ENCODE measurements at places on chromosomes 3 and 15. TPM values are rescaled to one million over a fixed set of nuclear protein-coding genes. Genes with fewer than 3 reads are reported as not detected.

DNA sequence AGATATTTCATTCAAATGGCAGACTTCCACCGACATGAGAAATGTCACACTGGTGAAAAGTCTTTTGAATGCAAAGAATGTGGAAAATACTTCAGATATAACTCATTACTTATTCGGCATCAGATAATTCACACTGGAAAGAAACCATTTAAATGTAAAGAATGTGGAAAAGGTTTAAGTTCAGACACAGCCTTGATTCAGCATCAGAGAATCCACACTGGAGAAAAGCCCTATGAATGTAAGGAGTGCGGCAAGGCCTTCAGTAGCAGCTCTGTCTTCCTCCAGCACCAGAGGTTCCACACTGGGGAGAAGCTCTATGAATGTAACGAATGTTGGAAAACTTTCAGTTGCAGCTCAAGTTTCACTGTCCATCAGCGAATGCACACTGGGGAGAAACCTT is 8.6 kb upstream of the ZNF621 start:
- no peak for DNase-seq

GRCh38 chr15:69107025-69107620 is 53.3 kb upstream of the GLCE start:
- DNase-seq = no peak

CRYBG3 gene
- total RNA-seq = 0.28 TPM

DNA sequence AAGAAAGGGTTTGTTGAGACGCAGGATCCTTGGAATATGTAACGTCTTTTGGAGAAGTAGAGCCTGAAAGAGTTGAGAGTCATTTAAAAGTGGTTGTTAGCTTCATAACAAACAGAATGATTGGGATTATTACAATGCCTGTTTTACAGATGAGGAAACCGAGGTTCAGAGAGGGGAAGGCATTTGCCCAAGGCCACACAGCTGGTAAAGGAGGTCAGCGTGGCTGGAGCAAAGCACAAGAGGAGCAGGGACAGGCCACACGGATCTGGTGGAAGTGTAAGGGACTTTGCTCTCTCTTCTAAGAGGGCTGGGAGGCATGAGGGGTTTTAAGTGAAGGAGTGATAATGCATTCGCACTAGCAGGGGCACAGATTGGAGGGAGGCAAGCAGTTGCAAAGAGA is 6.2 kb upstream of the OXTR start:
- no peak for DNase-seq

DNA sequence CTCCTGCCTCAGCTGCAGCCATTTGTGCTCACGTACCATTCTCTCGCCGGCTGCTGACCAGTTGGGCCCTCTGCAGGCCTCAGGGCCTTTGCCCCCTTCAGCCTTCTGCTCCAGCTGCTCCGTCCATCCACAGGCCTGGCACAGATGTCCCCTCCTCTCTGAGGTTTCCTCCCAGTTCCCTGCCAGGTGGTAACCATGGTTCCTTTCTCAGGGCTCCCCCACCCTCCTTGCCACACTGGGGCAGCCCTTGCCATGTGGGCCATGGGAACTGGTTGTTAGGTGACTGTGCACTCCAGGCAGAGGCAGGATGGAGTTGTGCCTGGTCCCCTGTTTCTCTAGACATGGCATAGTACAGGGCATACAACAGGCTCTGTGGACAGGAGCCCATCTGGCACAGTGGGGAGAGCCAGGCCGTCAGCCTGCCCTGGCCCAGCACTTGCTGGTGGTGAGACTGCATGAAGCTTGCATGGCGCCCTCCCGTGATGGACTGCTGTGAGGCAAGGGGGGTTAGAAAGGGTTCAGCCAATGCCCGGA is 148.9 kb downstream of the DNAJB8 start:
- DNase-seq = no peak

- DNase-seq = no peak
Measured at GRCh38 chr15:69673291-69673881, 220.8 kb downstream of the RPLP1 start.

DNA sequence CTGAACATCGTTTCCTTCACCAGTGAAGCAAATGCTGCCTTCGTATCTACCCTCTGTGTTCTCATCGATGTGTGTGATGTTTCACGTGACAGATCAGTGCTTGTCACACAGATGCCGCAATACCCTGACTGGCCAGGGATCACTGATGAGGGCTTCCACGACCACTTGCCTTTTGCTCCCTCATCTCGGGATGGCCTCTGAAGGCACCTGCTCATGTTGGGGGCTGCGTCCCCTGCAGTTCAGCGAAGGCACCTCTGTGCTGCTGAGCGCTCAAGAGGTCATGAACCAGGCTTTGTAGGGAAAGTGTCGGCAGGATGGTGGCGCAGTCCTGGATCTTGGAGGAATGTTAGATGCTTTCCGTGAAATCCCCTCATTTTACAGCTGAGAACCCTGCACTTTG is 79.2 kb upstream of the KLF13 start:
- DNase-seq = no peak

IFT80 gene
- total RNA-seq = 48.9 TPM

ISLR2 gene
- not detected for total RNA-seq

DNA sequence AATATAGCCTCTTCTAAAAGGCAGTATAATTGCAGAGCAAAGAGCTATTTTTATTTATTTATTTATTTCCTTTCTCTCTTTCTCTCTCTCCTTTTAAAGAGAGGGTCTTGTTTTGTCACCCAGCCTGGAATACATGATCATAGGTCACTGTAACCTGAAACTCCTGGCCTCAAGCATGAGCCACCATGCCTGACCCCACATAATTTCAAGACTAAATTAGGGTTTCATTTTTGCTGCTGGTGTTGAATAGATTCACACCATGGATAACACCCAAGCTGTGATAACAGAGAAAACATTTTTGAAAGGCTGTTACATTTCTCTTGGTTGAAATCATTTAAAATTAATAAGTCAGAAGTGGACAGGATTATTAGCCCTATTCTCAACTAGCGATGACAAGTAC is 131.6 kb downstream of the LEKR1 start:
- DNase-seq = no peak

GP9 gene
- not detected for total RNA-seq

- no peak for DNase-seq
Measured at GRCh38 chr3:55698831-55699230, 211.7 kb upstream of the WNT5A start.

- DNase-seq = no peak
Measured at GRCh38 chr3:89560568-89560967, 453.1 kb downstream of the EPHA3 start.

All from OCI-LY7 (cell line).